ENCODE measurements at places on chromosomes 12 and 14. TPM values are rescaled to one million over a fixed set of nuclear protein-coding genes. Genes with fewer than 3 reads are reported as not detected.

HOXC9 gene
- not detected for total RNA-seq

NELL2 gene
- total RNA-seq, result not detected

GXYLT1 gene
- total RNA-seq, result 4.8 TPM

LRFN5 gene
- total RNA-seq, result 0.81 TPM

KRT74 gene
- total RNA-seq, result not detected

HCAR1 gene
- total RNA-seq, result 0.08 TPM

FGD4 gene
- 17.4 TPM for total RNA-seq

HHIPL1 gene
- total RNA-seq, result 1.5 TPM

HPD gene
- total RNA-seq, result 2.3 TPM

SLC7A7 gene
- total RNA-seq, result 5.8 TPM

BEGAIN gene
- total RNA-seq, result 0.68 TPM

DHH gene
- total RNA-seq, result 0.87 TPM

SLC39A2 gene
- not detected for total RNA-seq

DTX1 gene
- total RNA-seq, result 3.7 TPM

P2RX2 gene
- total RNA-seq, result not detected

ERBB3 gene
- 2.8 TPM for total RNA-seq

MMP14 gene
- total RNA-seq, result 26.0 TPM

GPX2 gene
- not detected for total RNA-seq

TAS2R46 gene
- 0.43 TPM for total RNA-seq

C2CD5 gene
- 22.0 TPM for total RNA-seq

SPTB gene
- 79.4 TPM for total RNA-seq

SLC5A8 gene
- not detected for total RNA-seq

HNF1A gene
- total RNA-seq, result not detected

KLHL42 gene
- 5.6 TPM for total RNA-seq

GPR84 gene
- 0.22 TPM for total RNA-seq

SLC25A21 gene
- 0.76 TPM for total RNA-seq

NEUROD4 gene
- not detected for total RNA-seq

KLRC4 gene
- not detected for total RNA-seq

VWF gene
- 244 TPM for total RNA-seq

GALNT8 gene
- 2.7 TPM for total RNA-seq

BHLHE41 gene
- total RNA-seq, result 34.5 TPM

GSC gene
- 0.38 TPM for total RNA-seq

SMIM41 gene
- total RNA-seq, result 0.16 TPM

KRT79 gene
- total RNA-seq, result not detected

ENO2 gene
- total RNA-seq, result 10.2 TPM

KLRF1 gene
- total RNA-seq, result 0.24 TPM

KRT78 gene
- not detected for total RNA-seq

SYNE2 gene
- 191 TPM for total RNA-seq

DENND5B gene
- 37.1 TPM for total RNA-seq

TMEM52B gene
- not detected for total RNA-seq

IL26 gene
- total RNA-seq, result not detected

ZNF891 gene
- total RNA-seq, result 1.2 TPM

GUCY2C gene
- not detected for total RNA-seq

SPIC gene
- not detected for total RNA-seq

ASIC1 gene
- total RNA-seq, result 2.2 TPM

GYS2 gene
- total RNA-seq, result not detected

ANAPC5 gene
- 61.8 TPM for total RNA-seq

CARMIL3 gene
- 0.08 TPM for total RNA-seq

ABCD2 gene
- total RNA-seq, result 9.4 TPM

TSFM gene
- 48.2 TPM for total RNA-seq

GPRC5D gene
- not detected for total RNA-seq

TMEM229B gene
- 4.2 TPM for total RNA-seq

AMHR2 gene
- total RNA-seq, result not detected

DDN gene
- total RNA-seq, result 0.49 TPM

MLF2 gene
- total RNA-seq, result 156 TPM

PPP2R3C gene
- total RNA-seq, result 26.8 TPM

Data from Right ventricle myocardium inferior (tissue), 1 donor.